ENCODE measurements at places on chromosomes 2 and 18.

GRCh38 chr18:12238826-12239225 lies 15.3 kb upstream of the CIDEA start:
- no peak for DNase-seq

- DNase-seq: no peak
Measured at GRCh38 chr18:31825772-31826171, 65.1 kb upstream of the SLC25A52 start.

DNA sequence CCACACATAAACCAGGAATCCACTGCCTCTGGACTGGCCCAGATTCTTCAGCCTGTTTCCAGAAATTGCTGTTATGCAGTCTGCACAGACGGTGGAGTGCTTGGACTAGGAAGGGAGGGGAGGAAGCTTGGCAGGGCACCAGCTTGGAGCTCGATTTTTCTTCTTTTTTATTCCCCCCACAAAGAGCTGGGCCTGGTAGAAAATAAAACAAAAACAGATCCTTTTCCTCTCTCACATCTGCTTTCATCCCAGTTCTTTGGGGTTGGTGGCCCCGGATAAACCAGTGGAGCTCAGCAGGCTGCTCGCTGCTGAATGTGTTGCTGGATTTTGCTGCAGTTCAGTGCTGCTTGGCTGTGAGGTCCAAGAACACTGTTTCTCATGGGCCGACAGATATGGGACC lies 16.0 kb downstream of the LRRTM1 start:
- DNase-seq: no peak

DNA sequence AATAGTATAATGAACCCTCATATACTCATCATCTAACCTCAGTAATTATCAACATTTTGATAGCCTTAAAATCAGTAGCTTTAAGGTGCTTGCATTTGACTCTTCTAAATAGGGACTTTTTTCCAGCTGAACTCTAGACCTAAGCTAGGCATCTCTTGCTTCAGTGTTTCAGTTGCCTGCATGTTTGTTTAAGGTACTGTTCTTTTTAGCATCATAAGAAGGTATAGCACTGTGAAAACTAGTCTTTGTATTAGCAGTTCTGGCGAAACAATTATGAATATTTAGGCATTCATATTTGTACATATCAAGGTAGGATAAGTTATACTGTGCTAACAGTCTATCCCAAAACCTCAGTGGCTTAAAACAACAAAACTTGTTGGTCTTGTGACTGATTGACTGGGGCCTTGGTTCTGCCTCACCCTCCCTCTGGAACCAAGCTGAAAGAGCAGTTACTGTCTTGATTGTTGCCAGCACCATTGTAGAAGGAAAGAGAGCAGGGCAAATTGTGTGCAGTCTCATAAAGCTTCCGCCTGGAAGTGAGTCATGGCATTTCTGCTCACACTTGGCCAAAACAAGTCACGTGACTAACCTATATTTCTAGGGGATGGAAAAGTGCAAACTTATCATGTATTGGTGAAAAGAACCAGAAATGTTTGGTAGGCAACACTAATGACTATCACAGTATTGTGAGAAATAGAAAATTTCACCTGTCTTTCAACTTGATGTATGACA lies 24.3 kb downstream of the GALNT1 start:
- DNase-seq: no peak

- no peak for DNase-seq
Measured at GRCh38 chr18:34548120-34548972, 161.8 kb upstream of the DTNA start.

DNA sequence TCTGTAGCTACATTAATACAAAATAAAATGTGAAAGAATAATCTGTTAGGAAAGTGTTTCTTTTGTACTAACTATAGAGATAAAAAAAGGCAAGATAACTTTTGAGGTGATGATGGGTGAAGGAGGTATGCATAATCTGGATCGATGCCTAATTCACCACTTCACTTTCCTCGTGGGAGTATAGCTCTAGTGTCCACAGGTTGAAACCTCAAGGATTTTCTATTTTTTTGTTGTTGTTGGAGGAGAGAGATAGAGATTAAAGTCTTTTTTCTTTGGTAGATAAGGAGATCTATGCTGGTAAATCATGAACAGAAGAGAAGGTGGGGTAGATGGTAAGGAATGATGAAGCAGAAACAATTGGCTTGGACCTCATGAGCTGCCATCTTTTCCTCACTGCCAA lies 635.3 kb upstream of the ZEB2 start:
- no peak for DNase-seq

GRCh38 chr2:116680256-116680936 lies 1134.1 kb upstream of the DDX18 start:
- no peak for DNase-seq

- DNase-seq: no peak
Measured at GRCh38 chr18:23825978-23826405, 136.7 kb downstream of the LAMA3 start.

GRCh38 chr2:150052457-150052856 lies 435.0 kb downstream of the RND3 start:
- DNase-seq: no peak

DNA sequence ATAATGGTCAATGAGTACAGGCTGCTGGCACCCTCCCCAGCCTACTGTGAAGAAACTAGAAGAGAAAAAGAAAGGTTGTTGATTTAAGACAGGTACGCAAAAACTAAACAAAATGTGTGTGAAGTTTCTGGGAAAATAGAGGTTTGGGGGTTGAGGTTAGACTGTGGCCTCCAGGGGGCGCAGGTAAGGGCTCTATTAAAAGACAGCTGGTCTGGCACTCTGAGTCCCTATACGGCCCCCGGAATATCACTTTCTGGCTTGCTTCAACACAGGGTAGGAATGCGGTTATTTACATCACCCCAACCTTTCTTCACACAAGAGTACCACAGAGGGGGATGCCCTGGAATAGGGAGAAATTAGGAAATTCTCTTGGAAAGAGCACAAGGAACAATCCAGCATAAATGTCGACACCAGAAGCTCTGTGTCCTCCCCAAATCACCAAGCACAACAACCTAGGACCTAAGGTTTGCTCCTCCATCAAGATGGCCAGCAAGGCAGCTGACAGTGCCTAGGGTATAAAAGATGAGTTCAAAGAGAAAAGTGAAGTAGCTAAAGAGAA lies 480.8 kb upstream of the KLHL29 start:
- no peak for DNase-seq

DNA sequence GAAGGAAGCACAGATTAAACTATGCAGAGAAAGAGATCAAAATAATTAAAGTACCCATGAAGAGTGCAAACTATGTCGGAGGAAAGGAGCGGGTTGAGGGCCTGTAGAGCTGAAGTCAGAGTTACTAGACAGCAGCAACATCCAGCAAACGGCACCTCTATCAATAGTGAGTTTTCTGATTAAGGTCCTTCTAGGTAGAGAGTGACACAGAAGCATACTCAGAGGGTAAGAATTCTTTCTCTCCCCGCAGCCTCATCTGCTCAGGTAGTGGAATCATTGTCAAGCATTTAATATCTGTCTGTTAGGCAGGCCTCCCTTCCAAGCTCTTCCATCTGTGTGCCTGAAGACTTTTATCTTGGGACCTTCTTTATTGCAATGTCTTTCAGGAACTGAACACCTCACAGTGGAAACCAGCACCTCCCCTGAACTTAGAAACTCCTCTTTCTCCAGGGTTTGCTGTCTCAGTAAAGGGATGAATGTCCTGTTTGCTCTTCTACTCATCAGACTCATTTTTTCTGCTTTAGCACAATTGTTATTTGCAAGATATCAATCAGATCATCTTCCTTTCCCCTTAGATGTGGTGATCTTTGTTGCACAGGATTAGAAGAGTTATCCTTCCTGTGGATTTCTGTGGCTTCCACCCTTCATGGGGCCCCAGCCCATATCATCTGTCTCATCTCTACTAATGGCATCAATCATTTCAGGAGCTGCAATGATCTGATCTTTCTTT lies 28.8 kb downstream of the SP140 start:
- DNase-seq: no peak

DNA sequence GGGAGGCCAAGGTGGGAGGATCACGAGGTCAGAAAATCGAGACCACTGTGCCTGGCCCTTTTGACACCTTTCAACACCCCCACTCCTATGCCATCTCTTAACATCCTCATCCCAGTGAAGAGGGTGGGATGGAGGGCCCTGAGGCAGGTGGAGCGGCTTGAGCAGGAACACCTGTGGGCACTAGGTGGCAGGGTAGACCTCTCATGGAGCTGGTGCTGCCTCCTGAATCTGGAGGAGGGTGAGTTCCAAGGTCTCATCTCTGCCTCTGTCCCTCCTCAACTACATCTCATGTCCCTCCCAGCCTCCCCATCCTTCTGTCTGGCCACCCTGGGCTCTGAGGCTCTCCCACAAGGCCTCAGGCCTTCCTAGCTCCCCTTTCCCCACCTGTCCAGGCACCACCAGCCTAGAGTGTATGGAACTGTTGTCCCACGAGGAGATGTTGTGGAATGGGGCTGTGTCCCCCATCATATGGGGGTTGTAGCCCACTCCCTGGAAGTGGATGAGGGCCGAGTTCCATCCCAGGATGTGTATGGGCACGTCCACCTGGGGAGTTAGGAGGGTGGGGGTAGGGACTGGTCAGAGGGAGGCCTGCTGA lies 17.0 kb upstream of the CRYBA2 start:
- DNase-seq: no peak

DNA sequence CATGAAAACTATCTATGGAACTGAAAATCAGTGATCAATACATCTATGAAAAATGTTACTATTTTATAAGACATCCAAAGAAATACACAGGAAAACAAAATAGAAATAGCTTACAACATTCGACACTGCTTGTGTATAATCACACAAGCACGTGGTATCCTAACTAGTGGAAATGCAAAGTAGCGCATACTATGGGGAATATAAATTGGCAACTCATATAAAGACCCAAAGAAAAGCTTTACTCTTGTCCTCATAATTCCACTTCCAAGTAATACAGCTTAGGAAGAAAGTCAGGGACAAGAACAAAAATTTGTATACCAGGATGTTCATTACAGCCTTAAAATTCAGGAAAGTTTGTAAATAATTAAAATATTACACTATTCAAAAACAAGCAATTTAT lies 384.6 kb downstream of the NRXN1 start:
- no peak for DNase-seq

DNA sequence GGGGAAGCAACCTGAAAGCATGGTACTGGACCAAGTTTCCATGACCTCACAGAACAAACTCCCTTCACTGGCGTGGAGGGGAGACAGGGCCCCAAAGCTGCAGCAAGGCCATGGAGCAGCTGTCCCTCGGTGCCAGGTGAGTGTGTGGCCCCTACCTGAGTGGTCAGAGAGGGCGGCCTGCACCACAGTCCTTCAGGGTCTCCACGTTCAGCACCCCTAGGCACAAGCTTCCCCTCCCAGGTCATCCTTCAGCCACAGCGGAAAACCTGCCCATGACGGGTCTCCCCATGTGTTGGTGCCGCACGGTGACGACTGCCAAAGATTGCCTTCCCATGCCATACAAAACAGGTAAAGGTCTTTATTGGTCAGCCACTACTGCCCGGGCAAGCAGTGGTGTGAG lies 201.6 kb downstream of the MGAT5 start:
- no peak for DNase-seq

DNA sequence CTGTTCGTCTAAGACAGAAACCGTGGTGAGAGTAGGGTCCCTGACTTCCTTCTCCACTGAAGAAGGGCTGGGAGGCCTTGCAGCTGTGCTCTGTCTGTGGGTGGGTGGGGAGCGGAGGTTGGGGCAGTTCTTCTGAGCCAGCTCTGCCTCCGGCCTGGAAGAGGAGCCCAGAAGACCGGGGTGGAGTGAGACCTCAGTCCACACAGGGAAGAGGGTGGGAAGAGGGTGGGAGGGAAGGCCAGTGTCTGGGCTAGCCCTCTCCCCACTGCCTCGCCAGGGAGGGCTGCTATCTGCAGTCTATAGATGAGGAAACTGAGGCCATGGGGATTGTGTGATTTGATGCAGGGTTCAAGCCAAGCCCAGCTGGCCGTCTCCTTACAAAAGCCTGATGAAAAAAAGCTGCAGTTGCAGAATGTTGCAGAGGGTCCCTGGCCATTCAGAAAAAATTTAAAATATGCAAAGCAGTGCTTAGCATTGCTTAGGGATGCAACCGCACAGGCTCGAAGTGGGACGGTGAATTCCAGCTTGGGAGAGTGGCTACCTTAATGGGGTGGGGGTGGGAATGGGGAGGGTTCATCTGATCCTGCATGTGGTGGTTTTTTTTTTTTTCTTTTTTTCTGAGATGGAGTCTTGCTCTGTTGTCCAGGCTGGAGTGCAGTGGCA lies 181.6 kb upstream of the HS6ST1 start:
- DNase-seq: no peak

GRCh38 chr2:12302140-12302539 lies 414.6 kb upstream of the TRIB2 start:
- no peak for DNase-seq

- no peak for DNase-seq
Measured at GRCh38 chr2:170968205-170969003, 39.4 kb downstream of the GORASP2 start.

DNA sequence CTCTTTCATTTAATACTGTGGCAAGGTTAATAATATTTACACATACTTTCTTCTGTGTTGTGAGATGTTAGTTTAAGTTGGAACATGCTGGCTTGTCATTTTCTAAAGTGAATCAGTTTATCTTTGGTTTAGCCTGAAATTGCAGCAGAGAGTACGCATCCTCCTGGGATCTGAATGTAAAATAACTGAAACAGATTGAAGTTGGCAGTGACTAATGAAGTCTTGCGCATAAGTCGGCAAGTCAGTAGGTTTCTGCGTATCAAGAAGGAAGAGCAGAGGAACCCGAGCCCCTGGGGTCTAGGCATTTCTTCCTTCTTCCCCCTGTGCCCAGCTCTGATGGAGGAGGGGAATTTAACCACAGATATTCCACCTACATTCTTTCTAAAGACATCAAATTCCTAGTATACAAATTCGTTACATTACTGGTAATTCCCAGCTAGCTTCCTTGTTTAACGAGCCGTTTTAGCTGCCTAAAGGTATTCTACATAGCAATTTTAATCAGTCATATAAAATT lies 392.1 kb upstream of the RAB12 start:
- no peak for DNase-seq

GRCh38 chr2:219829667-219830352 lies 202.4 kb downstream of the SLC4A3 start:
- no peak for DNase-seq

DNA sequence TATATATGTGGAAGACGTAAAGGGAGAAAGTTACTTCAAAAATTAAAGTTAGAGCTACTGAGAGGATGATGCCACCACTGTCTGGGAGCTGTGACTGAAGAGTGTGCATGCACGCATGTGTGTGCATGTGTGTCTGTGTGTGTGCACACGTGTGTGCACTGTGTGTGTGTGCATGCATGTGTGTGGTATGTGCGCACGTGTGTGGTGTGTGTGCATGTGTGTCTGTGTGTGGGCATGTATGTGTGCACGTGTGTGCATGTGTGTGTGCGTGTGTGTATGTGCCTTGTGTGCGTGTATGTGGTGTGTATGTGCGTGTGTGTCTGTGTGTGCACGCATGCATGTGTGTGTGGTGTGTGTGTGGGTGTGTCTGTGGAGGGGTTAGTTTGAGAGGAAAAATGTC lies 473.4 kb downstream of the CMPK2 start:
- no peak for DNase-seq

- DNase-seq: no peak
Measured at GRCh38 chr2:54422072-54422581, 34.0 kb upstream of the SPTBN1 start.

DNA sequence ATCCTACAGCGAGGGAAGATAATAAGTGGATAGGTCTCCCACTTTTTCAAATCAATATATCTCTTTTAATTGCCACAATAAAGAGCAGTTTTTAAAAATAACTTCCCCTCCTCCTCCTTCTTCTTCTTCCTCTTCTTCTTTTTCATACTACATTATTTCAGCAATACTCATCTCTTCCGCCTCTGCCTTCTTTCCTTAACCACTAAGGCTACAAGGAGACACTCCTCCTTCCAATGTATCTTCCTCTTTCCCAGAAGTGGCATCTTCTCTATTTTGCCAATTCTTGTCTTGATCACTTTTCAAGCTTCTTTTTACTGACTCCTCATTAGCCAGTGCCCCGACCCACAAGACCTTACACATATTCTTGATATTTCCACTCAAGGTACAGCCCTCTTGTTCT lies 546.6 kb upstream of the CHAC2 start:
- no peak for DNase-seq

Measured in NCI-H187 treated with DMSO at 0.1 percent for 48 hours (cell line).